ENCODE measurements at places on chromosomes 1 and 21.

DNA sequence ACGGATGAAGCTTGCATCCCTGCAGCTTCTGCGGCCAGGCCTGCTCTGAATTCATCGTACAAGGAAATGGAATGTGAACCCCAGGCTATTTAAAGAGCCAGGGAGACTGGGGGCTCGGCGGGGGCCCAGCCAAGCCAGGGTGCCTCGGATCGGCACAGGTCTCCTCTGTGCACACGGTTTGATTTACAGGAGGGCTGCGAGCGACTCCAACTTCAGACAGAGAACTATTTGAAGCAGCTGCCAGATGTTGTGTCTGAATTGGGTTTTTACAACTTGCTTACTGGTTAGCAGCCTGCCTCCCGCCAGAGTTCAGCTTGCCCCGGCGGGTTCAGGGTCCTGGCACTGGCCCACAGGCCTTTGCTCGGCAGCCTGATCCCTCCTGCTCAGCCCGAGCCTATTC lies 83.2 kb downstream of the SPSB1 start:
- DNase-seq, result no peak

- DNase-seq, result no peak
Measured at GRCh38 chr1:101283443-101283842, 46.6 kb downstream of the S1PR1 start.

DNA sequence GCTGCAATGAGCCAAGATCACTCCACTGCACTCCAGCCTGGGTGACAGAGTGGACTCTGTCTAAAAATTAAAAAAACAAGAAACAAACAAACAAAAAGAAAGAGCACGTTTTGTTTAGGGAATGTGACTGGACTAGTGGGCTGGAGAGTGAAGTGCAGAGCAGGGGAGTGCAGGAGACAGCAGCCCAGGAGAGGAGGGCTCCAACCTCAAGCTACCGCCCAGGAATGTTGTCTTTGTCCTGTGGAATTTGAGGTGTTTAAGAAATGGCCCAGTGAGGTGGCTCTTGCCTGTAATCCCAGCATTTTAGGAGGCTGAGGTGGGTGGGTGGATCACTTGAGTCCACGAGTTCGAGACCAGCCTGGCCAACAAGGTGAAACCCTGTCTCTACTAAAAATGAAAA lies 42.4 kb upstream of the MTF2 start:
- no peak for DNase-seq

GRCh38 chr1:234942879-234943506 lies 185.6 kb downstream of the TOMM20 start:
- no peak for DNase-seq

DNA sequence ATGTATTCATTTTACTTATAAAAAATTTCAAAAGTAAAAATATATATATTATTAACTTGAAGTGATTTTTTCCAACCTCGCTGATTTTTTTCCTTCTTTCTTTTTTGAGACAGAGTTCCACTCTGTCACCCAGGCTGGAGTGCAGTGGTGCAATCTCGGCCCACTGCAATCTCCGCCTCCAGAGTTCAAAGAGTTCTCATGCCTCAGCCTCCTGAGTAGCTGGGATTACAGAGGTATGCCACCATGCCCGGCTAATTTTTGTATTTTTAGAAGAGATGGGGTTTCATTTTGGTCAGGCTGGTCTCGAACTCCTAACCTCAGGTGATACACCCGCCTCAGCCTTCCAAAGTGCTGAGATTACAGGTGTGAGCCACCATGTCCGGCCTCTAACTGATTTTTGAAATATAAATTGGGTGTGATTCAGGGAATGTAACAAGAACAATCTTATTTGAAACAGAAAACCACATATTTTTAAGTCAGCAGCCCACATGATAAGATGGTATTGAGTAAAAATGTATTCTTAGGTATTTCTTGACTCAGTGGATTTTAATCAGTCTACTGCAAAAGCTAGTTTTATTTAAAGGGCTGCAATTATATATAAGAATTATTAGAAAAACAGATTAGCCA lies 30.0 kb downstream of the ZBTB8B start:
- DNase-seq, result no peak

- DNase-seq, result no peak
Measured at GRCh38 chr1:172540635-172541034, 7.7 kb downstream of the SUCO start.

DNA sequence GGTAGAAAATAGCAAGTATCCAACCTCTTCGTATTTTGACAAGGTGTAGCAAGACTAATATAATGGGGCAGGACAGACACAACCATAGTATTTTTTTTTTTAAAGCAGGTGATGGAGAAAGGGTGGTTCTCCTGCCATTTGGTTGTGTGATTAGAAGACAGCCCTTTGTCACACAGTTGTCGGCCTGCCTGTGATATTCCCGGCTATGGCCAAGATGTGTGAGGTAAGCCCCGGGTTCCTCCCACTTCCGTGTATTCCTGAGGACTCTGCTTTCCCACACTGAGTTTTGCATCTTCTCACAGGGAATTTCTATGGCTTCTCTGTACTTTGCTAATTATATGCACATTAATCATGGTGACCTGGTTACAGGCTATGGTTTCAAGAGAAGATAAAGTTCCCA lies 35.9 kb downstream of the ZNF496 start:
- no peak for DNase-seq

DNA sequence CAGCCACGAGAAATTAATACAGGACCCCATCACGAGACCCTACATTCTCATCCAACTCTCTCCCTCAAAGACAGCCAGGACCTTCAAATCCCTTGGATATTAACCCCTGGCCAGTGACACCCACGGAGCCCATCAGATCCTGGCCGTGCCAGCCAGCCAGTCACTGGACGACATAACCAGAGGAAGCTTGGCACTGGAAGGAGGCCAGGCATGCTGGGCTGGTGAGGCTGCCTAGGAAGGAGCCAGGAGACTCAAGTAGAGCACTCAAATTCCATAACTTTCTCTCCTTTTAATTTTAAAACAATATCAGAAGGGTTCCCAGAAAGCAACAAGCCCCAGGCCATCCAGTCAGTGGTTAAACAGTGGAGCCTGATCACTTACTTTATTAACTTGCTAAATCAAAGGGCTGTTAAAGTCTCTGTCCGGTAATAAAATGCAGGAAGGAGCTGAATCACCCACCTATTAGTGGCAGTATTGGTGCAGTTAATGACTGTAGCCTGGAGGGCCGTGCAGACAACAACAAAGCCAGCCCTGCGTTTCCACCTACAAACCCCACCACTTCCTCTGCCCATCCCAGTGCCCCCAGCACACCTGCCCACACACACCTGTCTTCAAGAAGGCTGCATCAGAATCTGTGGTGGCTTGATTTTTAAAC lies 78.0 kb downstream of the HIVEP3 start:
- DNase-seq, result no peak

DNA sequence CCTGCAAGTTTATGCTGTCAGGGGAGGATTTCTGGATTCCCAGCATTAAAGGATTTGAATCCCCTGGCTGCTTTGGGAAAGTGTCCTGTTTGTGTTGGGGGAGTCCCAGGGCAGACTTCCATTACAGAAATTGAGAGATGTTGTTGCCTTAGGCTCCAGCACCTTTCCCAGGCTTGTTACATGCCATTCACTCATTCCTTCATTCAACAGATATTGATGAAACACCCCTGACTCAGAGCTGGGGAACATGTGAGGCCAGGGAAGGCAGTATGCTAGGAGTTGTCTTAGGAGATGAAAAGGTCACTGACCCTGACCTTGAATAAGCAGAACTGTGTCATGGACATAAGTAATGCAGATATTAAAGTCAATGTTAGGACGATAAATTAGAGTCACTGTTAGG lies 161.7 kb downstream of the NTMT2 start:
- DNase-seq, result no peak

DNA sequence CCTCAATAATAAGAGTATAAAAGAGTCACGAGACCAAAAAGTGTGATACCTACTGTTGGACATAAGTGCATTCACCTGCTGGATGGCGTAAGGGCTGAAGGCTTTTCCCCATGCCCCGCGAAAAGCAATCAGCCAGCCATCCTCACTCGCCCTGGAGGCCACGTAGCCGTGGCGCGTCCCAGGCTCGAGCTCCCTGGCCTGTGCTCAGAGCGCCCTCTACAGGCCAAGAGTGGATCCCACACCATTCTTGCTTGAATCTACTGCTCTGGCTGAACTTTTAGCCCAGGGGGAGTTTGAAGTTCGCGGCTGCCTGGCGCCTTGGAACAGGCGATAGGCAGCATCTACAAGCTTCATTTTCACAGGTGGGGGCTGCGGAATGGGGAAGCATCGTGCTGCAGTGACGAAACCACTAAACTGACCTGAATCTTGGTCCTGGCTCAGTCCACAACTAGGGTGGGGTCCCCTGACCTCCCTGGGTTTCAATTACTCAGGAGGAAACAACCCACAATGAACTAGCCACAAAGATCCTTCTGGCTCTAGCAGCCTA lies 70.3 kb upstream of the SERBP1 start:
- DNase-seq, result peak; percentile 92

DNA sequence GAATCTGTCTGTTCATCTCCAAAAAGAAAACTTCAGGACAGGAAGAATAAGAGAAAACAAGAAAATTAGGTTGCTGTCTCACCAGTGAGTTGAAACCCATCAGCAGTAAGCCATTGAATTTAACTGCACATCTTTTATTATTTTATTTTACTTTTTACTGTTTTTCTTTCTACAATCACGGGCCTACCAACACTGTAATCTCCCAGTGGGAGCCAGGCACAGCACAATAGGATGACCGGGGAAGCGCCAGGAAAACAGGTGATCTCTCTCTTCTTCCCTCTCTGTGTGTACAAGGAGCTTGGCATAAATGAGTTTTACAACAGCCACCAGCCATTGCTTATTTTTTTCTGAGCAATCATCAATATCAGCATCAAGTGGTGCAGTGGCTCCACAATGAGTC lies 113.1 kb upstream of the ESRRG start:
- DNase-seq, result no peak

DNA sequence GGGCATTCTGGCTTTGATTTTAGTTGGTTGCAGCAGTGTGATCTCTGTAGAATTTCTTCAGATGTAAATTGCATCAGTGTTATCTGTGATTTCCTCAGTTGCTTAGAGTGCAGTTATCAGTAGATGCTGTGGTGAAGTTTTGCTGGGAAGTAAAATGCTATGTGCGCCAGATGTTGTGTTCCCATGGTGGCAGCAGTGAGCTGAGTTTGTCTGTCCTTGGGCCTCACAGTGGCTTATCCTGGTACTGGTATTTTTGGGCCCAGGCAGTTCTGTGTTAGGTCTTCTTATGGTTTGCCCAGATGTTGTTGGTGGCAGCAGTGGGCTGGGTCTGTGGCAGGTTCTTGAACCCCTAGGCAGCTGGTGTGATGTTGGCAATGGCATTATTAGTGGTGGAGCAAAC lies 1242.1 kb downstream of the PLA2G4A start:
- DNase-seq, result no peak

DNA sequence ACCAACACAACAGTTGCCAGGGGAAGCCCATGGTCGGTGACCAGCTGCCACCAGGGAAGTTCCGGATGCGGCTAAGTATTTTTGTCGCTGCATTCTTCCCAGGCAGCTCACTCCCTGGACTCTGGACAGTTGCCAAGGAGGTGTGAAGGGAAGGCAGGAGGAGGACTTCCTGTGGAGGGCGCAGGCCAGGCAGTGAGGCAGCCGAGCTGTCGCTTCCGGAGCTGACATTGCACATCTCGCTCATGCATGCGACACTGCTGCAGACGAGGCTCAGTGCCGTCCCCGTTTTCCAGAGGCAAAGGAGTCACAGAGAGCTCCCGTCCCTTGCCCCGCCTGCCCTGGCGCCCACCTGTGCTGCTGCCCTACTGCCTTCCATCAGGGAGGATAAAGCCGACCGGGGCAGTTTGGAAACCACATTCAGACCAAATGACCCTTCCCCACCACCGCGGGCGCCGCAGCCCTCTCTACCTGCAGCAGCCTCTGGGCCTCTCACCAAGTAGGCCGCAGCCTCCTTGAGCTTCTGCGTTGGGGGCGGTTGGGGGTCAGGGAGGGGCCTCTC lies 81.4 kb downstream of the NENF start:
- DNase-seq, result peak; percentile 49

DNA sequence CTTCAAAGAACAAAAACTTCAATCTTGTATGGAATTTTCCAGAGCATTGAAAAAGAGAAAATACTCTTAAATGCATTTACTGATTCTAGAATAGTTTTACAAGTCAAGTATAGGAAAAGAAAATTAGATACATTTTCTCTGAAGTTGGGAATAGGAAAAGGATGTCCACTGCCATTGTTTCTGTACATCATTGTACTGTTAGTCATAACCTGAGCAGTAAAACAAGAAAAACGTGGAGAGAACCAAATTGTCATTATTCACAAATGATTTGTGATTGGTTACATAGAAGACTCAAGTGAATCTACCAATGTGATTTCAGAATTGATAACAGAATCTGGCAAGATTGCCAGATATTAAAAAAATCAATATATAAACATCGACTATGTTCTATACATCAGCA lies 27.4 kb downstream of the PRKACB start:
- DNase-seq, result no peak

DNA sequence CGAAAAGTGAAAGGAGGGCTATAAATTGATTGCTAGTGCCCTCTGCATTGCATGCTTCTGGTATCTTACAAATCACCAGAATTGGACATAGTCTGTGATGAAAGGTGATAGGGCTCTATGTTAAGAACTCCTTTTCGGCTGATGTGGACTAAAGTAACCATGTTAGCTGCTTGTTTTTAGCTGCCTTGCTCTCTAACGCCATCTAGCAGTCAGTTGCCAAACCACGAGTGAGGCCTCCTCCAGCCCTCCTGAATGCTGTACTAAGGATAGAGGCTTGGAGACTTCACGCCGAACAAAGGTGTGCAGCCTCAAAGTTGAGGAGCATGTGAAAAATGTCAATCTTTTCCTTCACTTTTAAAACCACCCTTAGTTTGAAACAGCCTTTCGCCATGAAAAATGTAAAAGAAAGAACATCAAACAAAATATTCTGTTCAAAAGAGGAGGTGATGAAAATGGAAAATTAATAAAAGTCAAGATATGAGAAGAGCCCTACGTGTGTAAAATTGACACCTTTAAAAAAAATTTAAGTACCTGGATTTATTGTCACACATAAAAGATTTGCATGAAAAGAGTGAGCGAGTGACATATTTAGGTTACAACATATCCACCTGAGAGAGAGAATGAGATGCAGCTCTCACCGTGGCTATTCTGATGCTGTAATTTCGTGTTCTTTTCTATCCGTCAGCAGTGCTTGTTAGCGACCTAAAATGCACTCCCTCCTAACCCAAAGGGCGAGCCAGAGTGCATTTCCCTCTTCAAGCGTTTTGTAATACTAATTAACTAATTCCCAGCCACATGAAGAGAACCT lies 8.1 kb downstream of the LRRC53 start:
- DNase-seq, result peak; percentile 42

GRCh38 chr21:44874240-44874496 lies 678 bp upstream of the PTTG1IP start:
- DNase-seq, result no peak

DNA sequence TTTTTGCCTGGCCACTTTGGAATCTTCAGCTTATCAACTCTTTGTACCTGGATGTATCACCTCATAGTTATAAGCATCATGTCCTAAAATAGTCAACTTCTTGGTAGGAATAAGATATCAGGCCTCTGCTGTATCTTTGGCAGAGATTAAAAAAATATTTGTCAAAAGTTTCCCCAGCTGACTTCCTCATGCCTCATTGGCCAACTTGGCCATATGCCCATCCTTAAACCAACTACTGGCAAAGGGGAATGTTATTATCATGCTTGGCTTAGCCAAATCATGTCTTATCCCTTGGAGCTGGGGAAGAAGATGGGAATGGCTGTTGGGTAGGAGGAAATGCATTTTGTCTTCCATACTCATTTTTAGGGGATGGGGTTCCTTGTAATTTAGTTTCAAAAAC lies 23.4 kb downstream of the NFASC start:
- DNase-seq, result no peak

- DNase-seq, result no peak
Measured at GRCh38 chr1:62336995-62337705, 17.9 kb upstream of the KANK4 start.

Measured in GM13976 (cell line).